ENCODE measurements at places on chromosomes 12 and 14.

DNA sequence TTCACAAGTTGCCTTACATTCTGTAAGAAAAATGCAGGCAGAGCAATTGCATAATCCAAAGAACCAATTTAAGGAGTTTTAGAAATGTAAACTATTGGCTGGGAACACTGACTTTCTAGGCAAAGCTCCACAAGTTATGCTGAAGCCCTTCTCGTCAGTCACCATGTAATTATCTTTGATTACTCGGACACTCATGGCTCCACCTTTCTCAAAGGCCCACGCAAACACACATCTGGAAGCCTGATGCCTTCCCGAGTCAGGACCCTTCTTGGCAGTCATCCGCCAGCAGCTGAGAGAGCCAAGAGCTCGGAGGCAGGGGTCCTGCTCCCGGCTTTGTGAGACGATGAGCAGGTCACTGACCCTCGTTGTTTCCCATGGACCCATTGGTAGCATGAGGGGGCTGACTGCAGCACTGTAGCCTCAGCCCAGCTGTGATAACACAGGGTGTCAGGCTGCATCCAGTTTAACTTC, 202.2 kb downstream of the TMEM132D start:
- no peak for DNase-seq

DNA sequence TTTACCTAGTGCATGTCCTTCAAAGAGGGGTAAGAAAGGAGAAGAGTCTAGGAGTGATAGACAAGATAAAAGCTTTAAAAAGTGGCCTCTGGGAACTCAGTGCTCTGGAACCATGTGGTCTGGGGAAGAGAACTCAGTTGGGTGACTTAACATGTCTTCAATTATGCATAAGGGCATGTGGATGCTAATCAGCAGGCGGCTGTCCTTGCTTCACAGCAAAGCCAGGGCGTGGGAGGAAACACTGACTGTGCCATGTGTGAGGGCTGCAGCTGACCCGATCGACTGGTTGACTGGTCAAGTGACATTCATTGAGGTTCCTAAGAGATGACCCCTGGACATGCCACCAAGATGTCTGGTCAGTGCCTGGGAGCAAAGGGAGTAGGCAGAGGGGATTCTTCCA, 1053.8 kb downstream of the BCL11B start:
- no peak for DNase-seq

- DNase-seq, result peak; percentile 94
Observed at GRCh38 chr12:121800694-121801594, 2.9 kb upstream of the SETD1B start.

DNA sequence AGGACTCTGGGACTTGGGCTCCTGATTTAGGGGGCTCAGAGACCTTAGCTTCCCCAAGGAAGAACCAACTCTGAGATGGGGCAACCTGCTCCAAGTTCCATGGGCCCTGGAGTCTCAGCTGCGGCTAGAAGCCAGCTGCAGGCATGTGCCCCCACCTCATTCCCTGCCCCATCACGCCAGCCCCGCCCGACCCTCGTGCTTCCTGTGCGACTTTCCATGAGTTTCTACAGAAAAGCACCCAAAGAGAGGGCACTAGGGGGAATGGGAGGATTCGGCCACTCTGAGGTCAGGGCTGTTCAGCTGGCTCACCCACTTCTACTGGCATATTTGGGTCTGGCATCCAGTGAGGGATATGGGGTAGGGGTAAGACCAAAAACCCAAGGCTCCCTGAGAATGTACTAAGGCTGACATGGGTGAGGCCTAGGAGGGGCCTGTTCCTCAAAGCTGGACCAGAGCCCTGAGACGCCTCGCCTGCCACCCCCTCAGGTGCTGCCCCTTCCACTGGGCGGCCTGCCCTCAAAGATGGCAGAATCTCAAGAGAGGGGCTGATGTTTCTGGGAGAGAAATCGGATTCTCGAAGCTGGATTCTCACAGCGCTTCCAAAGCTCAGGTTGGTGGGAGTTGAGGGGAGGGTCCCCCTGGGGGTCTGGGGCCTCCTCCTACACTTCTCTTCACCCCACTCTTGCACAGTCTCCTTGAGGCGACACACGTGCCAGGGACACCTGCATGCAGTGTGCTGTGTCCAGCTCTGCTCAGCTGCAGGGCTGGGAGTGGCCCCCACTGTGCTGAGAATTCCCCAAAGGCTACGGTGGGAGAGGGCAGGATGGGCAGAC, 22.1 kb downstream of the FAIM2 start:
- no peak for DNase-seq

DNA sequence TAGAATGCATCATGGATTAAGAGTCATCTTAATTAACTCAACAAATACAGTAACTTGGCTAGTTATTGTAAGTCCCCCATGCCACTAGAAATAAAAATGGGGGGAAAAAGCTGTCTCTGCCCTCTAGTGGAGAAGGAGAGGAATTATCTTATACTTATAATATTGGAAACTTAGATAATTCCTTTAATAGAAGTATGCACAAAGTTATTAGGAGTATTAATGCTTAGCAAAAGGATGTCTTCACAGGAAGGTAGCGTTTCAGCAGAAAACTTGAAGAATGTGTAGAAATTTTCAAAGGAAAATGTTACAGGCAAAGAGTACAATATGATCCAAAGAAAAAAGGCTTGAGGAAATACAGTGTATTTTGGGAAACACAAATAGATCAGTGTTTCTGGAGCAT, 19.8 kb downstream of the OR5AU1 start:
- peak; percentile 18 for DNase-seq

- no peak for DNase-seq
Observed at GRCh38 chr14:21049271-21049673, 7.1 kb downstream of the RNASE7 start.
